ENCODE measurements at places on chromosomes 11 and 22.
A peak's percentile ranks its signal among the peaks of the same experiment; 100 is the strongest.

GRCh38 chr11:14065141-14065540, 102.6 kb downstream of the SPON1 start:
- no peak for DNase-seq

DNA sequence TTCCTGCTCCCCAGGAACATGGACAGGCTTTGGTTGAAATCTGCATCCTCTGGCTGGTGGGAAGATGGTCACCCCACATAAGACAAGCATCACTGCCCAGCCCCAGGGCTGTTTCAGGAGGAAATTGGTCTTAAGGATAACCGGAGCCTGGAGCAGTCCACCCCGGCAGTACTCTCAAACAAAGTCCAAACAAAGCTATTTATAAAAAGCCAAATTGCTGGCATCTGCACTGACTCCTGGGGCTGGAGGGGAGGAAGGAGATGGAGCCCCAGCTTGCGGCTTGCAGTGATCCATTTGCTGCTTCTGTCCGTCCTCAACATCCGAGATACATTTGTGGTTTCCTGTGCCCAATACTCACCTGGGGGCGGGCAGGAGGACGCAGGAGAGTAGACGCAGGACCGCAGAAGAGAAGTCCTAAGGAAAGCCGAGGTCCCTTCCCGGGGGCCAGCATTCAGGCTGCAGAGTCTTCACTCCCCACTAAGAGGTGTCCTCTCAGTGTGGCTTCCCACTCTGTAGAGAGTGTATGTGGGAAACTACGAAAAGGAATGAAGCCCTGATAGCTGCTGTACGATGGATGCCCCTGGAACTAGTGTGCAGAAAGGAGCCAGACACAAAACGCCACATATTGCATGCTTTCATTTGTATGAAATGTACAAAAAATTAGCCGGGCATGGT, 107.3 kb upstream of the FGF3 start:
- peak; percentile 29 for DNase-seq

DNA sequence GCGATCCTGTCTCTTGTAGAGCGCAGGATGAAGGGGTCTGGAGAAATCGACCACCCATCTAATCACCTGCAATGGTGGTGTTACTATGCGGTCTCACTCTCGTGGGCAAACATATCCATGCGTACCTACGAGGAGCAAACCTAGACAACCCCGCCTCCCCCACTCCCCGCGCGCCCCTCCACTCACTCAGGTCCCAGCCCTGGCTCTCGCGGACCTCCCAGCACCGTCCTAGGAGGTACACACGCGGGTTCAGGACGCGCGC, 887 bp downstream of the TRPC6 start:
- DNase-seq, result no peak

DNA sequence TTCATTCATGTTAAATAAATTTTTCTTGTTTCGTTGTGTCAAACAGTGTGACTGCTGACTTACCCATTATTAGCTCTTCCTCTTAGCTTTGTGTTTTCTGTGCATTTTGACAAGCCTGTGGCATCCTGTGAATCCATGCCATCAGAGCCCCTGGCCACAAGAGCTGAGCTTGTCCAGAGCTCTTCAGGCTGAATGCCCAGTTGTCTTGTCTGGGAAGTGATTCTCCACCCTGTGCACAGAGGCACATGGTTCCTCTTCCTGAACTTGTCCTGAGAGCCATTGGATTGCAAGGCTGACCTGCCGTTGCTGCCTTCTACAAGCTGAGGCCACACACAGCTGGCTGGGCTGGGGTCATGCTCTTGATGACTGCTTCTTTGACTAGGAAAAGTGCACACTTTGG, 64.1 kb downstream of the PPP6R3 start:
- no peak for DNase-seq

All from posterior cingulate gyrus (tissue), 11 donors.